ENCODE measurements at places on chromosomes 6 and 20. TPM values are rescaled to one million over a fixed set of nuclear protein-coding genes. Genes with fewer than 3 reads are reported as not detected.

Gene CNKSR3
- total RNA-seq: 4.3 TPM

Gene MEI4
- not detected for total RNA-seq

Gene C6orf58
- not detected for total RNA-seq

Gene NMBR
- total RNA-seq: not detected

Data from RPMI7951 (cell line).